ENCODE measurements at places on chromosomes 1 and 21. TPM values are rescaled to one million over a fixed set of nuclear protein-coding genes. Genes with fewer than 3 reads are reported as not detected.

- DNase-seq: no peak
Measured at GRCh38 chr1:159921251-159921650, 4.1 kb downstream of the TAGLN2 start.

DNA sequence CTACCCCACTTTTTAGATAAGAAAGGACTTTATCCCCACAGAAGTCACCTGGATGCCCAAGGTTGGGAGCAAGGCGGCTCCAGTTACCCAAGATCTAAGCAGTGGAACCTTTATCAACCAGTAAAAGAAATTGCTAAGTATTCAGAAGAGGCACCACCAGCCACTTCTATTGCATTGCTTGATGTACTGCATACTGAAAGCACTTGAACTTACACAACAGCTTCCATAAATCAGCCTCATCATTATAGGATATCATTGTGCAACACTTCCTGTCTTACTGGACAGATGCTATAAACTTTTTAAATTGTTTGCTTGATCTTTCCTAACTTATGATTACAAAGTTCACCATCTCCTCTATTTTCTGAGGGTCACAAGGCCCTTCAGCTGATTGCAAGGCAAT, 642.7 kb upstream of the CXADR start:
- no peak for DNase-seq

Gene MTARC2
- 17.4 TPM for polyA plus RNA-seq

DNA sequence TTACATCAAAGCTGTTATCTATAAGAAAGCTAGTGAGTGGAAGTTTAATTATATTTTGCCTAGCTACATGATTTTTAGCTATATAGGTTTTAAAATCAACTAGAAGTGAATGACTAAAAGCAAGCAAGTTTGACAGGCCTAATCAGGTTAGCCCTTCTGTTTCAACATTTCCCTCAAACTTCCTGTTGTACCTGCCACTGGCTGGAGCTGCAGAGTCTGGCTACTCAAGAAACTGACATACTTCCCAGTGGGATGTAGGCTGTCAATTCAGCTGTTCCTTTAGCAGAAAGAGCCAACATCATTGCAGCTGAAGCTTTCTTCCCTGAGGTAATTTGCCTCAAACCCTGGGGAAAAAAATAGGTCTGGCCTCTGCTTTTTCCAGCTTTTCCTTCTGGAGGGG, 87.1 kb upstream of the TNR start:
- no peak for DNase-seq

Gene SLC6A9
- polyA plus RNA-seq: 5.1 TPM

DNA sequence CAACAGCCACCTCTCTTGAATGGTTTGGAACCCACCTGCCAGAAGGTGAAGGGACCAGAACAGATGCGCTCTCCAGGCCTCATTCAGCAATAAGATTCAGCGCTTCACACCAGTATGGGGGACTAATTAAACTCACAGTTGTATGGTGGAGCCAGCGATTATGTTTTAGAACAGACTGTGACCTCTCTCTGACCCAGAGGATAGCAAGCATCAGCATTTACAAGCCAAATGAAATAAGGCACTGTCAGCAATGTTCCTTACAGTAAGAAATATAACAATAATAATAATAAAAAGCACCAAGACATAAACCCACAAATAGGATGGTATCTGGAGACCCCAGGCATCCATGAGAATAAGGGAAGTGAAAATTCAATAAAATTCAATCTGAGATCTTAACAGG, 6.9 kb upstream of the CDC42BPA start:
- no peak for DNase-seq

DNA sequence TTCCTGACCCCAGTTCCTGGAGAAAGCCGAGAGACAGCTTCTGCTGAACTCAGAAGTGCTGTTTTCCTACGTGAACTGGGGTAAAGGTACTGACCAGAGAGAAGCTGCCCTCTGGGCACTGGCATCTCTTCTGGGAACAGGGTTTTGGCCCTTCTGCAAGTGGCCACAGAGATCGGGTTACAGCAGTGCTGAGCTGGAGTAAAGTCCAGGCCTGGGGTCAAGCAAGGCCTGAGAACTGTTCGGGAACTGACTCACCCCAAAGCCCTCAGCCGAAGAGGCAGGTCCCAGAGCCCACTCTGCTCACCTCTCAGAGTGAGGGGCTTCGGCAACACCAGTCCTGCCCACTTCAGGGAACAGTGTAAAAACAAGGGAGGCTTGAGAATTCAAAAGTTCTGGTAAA, 177.2 kb upstream of the RUNX1 start:
- DNase-seq: no peak

DNA sequence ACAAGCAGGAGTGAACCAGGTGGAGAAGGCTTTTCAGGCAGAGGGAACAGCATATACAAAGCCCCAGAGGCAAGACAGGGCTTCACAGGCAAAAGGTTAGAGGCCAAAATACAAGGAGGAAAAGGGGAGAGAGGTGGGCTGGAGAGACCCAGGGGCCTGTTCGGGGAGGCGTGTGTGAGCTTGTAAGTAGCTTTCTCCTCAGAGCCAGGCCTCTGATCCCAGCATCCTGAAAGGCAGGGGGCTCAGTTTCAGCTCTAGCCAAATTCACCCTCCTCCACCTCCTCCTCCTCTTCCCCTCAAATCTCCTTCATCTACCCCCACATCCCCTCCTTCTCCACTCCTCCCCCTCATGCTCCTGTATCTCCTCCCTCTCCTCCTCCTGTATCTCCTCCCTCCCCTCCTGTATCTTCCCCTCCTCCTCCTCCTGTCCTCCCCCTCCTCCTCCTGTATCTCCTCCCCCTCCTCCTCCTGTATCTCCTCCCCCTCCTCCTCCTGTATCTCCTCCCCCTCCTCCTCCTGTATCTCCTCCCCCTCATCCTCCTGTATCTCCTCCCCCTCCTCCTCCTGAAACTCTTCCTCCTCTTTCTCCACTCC, 148.6 kb downstream of the ST6GALNAC5 start:
- DNase-seq: no peak

DNA sequence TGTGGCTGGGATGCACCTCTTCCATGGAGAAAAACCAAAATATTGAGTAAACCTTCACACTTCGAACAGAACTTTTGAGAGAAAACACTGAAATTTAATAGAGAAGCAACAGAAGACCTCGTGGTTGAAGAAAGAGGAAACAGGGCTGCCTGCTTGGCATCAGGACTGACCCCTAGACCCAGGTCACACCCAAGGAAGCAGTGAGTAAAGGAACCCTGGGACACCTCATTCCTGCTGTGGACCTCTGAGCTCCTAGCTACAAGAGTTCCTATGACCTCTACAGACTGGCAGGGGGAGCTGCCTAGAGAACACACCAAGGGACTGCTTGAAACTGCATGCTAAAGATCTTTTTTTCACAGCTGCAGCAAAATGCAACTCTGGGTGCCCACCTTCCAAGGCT, 67.8 kb downstream of the FASLG start:
- no peak for DNase-seq

Gene CELA2B
- 4.1 TPM for polyA plus RNA-seq

GRCh38 chr1:17582124-17582774, 42.8 kb downstream of the ARHGEF10L start:
- no peak for DNase-seq
